ENCODE measurements at places on chromosomes 7 and 10.

GRCh38 chr7:49396229-49396628, 377.2 kb upstream of the VWC2 start:
- DNase-seq, result no peak

DNA sequence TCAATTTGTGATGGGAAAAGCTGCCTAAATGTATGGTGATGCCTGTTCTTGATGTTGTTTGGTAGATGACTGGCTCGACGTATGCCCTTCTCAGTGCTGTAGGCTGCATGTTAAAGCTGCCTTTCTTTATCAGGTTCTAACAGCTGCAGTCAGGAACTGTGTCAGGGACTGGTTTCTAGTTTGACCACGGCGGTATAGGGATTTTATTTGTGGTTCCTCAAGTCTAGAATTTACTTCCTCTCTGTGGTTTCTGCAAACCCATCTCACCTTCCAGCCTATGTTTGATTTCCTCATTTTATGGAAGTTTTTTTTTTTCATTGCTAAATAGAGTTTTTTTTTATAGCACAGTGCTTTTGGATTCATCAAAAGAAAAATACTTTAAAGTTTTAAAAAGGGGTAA, 26.5 kb downstream of the LMTK2 start:
- DNase-seq, result no peak

GRCh38 chr7:33472348-33473025, 343.1 kb downstream of the BBS9 start:
- no peak for DNase-seq

GRCh38 chr7:96614154-96614867, 95.3 kb downstream of the SEM1 start:
- no peak for DNase-seq

DNA sequence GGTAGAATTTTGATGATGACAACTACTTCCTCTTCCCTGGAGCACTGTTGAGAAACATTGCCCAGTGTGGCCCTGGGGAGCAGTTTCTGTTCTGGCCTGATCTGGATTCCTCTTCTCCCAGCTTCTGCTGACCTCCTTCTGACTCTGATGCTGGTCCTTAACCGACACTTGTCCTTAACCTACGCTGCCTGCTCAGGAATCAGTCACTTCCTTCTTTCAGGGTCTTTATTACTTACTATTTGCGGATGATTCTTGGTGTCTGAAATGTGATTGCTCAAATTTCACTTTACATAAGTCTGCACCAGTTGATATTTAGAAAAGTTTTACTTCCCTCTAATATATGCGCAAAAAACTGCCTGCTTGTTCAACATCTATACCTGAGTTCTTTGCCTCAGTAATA, 164.1 kb downstream of the PTEN start:
- no peak for DNase-seq

DNA sequence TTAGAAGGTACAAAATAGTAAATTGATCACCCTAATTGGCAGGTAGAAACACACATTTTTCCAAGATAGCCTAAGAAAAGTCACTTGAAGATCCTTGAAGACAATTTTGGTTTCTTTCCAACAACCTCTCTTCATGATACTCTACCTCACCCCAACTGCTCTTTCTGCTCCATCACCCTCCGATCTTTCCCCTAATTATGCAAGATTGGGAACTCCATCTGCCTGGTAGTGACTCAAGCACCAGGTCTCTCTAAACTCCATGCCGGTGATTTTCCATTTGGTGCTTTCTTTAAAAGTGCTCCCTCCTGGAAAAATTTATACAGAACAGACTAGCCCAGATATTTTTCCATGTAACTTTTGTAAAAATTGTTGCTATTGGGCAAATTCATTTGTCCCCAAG, 1.1 kb upstream of the AKR1B1 start:
- DNase-seq, result no peak

GRCh38 chr7:134605978-134606923, 40.4 kb upstream of the BPGM start:
- DNase-seq, result peak; percentile 49

- DNase-seq, result no peak
These were observed 13.7 kb downstream of the KIN start for GRCh38 chr10:7773845-7774801.

DNA sequence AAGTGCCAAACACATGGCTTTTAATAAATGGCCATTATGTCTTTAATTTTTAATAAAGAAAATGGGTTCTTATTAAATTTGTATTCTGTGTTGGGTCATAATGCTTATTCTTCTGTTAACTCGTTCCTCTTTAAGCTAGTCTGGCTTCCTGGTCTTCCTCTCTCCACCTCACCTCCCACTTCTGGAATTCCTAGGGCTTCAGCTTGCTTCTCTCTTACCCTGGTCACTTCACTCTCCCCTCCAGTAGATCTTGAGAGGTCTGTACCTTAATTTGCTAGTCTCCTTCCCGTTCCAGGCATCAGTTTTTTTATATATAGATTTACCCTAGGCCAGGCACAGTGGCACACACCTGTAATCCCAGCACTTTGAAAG, 111.2 kb downstream of the RALA start:
- DNase-seq, result no peak

DNA sequence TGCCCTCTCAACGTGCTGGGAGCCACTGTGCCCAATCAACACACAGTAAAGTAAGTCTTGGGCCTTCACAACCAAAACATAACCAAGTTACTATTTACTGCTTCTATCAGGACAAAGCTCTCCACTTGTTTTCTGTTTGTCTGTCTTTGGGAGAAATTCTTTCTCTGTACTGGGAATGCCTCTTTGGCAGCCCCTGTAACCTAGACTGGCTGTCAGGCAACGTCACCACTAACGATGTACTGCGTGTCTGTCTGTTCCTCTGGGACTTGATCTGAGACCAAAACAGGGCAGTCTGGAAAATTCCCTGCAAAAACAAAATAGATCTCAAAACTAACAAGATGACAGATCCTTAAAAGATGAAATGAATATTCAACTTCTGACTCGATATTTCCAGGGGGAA, 113.0 kb downstream of the SMURF1 start:
- DNase-seq, result no peak

DNA sequence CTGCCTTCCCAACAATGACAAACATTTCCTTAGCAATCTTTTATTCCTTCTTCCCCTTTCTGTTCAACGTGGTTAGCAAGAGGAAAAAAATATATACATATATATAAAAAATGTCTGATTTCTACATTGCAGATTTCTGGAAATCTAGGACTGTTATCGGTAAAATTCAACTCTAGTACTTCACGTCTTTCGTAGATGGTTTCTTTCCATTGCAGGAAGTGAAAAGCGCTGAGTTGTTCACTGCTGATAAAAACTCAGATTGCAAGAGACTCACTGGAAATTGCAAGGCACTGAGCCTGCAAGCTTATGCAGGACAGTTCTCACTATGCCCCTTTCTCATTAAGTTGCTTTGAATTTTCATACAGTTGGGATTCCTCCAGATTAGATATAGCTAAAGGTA, 23.9 kb downstream of the KIN start:
- no peak for DNase-seq

DNA sequence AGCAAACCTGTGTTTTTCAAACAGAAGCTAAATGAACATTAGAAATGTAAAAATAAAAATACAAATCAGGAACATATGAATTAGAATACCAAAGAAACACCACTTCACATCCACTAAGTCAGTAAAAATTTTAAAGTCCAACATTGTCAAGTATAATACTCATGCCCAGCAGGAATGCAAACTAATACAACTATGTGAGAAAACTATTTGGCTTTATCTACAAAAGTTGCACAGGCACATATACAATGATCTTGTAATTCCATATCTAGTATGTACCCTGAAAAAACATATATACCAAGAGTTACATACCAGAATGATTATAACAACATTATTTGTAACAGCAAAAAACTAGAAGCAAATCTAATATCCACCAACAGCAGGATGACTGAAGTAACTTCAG, 91.1 kb downstream of the RNF32 start:
- no peak for DNase-seq

GRCh38 chr10:22895252-22895651, 32.6 kb upstream of the ARMC3 start:
- no peak for DNase-seq

- DNase-seq, result no peak
These were observed 15.2 kb upstream of the CDCA7L start for GRCh38 chr7:21960922-21961321.

DNA sequence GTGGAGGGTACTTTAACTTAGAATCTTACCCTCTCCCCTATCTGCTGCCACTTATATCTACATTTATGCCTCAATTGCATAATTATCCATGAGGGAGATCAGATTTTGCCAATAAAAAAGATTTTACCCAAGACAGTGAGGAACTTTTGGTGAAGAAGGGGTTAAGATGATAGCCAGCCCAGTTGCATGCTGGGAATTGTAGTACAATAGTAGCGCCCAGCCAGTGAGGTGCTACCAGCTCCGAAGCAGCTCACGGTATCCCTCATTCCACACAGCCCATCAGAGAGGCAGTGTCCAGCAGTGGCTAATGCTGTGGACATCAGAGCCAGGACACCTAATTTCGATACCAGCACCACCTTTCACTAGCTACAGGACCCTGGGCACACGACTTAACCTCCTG, 5.9 kb upstream of the LGI1 start:
- no peak for DNase-seq

GRCh38 chr10:102804382-102805055, 32.7 kb downstream of the CYP17A1 start:
- DNase-seq, result no peak

GRCh38 chr10:18516851-18517250, 134.5 kb downstream of the NSUN6 start:
- DNase-seq, result no peak

GRCh38 chr7:2738766-2739549, 51.0 kb downstream of the AMZ1 start:
- no peak for DNase-seq

DNA sequence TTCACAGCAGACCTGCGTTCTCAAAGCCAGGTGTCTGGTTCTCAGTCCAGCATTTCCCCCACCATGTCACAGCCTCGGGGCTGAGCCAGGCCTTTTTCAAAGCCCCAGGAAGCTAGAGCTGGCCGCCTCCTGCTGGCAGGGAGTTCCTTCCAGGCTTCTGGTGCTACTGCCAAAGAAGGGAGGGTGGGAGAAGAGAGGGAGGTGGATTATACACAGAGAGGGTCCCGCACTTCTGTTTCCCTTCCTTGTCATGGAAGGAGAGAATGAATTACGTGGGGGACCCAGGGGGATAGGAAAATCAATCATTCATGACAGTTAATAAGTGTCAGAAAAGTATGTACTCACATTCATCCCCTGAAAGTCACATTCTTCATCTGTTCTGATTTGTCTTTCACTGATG, 600 bp upstream of the LGI1 start:
- DNase-seq, result no peak

DNA sequence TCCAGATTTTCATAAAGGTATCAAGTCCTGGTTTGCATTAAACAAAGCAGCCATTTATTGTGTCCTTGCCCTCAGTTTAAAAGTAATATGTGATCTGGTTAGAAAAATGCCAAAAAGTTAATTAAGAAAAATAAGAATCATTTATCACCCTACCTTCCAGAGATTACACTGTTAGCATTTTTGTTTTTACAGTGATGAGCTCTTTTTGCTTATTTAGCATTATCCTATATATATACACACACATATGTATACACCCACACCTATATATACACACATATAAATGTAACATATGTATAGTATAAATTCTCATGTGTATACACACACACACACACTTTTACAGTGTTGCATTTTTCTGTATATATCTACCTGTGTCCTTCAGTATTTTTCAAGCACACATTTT, 127.9 kb downstream of the INSYN2A start:
- no peak for DNase-seq

DNA sequence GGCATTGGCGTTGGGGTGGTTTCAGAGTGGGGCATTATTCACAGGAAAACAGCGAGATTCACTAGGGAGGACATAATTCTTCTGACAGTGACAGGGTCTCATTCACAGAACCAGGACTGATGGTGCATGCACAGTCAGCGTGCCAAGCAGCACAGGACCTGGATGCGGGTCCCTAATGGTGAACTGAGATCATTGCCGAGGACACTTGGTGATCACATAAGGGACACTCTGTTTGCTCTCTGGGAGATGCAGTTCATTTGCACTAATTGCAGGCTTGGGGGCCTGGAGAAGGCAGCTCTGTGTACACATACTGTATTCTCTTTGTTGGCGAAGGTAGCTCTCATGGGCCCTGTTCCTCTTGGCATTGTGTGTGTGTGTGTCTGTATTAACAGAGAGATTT, 716.1 kb downstream of the PHTF2 start:
- no peak for DNase-seq

DNA sequence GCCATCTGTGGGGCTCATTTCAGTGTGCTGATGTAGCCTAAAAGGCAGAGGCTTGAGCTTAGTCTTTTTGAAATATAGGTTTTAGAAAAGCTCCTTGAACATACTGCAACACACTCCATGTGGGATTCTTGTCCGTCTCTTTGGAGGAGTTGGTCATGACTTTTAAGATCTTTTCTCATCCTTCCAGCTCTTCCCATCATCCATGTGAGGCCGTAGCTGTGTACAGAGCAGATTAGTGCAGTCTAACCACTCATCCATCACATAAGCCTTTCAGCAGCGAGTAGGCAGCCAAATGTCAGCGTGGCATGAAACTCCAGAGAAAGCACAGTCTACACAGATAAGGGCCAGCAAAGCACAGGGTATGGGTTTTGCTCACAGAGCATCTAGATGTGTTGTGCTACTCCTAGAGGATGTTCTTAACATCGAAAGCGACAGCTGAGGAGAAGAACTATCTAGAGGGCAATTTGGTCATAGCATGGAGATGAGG, 28.1 kb upstream of the NPVF start:
- no peak for DNase-seq

GRCh38 chr10:81013771-81014170, 476.1 kb downstream of the SH2D4B start:
- DNase-seq, result no peak

DNA sequence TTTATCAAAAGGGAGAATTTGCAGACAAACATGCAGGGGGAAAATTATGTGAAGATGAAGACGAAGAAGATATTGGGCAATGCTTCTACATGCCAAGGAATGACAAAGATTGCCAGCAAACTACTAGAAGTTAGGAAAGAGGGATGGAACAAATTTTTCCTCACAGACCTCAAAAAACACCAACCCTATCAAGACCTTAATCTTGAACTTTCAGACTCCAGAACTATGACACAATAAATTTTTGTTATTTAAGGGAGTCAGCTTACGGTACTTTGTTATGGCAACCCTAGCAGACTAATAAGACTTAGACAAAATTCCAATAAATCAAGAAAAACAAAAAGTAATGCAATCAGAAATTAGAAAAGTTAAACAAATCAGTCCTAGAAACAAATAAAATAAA, 280.0 kb upstream of the GNAI1 start:
- DNase-seq, result no peak

- no peak for DNase-seq
These were observed 119.9 kb downstream of the FANK1 start for GRCh38 chr10:126016156-126016805.

DNA sequence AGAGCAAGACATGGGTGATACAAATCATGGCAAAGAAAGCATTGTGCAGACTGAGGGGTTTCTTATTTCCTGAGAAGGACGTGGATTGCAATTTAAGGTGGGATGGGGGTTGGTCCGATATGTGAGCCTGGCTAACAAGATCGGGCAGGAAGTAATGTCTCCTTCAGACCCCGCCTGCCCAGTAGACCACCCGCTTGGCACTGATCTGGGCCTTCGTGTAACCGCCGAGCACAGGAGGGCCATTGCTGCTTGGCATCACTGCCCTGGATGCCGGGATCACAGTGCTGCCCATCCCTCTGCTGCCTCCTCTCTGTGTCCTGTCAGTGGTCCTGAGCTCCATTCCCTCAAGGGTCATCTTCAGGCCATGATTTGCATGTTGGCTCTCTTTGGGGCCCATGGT, 214.6 kb upstream of the ZNF32 start:
- DNase-seq, result no peak

GRCh38 chr7:77759294-77759889, 38.8 kb downstream of the TMEM60 start:
- DNase-seq, result peak; percentile 61

GRCh38 chr10:30034433-30035137, 24.8 kb downstream of the JCAD start:
- no peak for DNase-seq
